ENCODE measurements at places on chromosomes 5 and 9.

DNA sequence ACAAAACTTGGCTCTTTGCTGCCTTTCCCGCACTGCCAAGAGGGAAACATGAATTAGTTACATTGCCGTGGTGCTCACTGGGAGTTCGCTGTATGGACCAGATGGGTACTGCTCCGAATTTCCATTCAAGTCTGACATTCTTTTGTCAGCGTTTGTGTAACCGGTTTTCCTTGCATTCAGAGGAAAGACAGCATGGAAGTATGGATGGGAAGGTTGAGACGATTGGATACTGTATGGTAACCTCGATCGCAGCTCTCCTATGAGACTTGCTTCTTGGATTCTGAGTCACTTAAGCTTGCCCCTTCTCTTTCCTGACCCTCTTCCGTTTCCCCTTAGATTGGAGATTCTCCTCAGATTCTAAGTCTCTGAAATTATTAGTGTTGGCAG, 625 bp upstream of the UBLCP1 start:
- peaks cover 45% of the 10 kb centered on the region for H3K4me1 ChIP-seq
- H3K36me3 ChIP-seq = peaks cover 26% of the 10 kb centered on the region
- H3K27me3 ChIP-seq = no peaks in the 10 kb centered on the region
- DNase-seq = peak; percentile 21

DNA sequence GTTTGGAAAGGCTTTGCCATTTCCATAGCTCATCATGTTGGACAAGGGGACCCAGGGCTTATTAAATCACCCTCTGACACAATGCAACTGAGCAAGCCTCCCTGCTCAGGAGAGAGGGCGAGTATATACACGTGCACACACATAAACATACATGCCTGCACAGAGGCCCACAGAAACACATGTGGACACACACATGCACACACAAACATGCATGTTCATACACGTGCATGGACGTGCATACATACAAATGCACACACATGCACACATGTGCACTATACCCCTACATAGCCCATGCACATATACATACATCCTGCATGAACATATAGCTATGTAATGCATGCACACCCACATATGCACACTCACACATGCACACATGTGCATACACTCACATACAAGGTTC, 99.5 kb upstream of the ALDH1B1 start:
- no peaks in the 10 kb centered on the region for H3K4me1 ChIP-seq
- DNase-seq = no peak
- no peaks in the 10 kb centered on the region for H3K27me3 ChIP-seq
- no peak overlapping the region for H3K27ac ChIP-seq
- H3K36me3 ChIP-seq = no peaks in the 10 kb centered on the region

DNA sequence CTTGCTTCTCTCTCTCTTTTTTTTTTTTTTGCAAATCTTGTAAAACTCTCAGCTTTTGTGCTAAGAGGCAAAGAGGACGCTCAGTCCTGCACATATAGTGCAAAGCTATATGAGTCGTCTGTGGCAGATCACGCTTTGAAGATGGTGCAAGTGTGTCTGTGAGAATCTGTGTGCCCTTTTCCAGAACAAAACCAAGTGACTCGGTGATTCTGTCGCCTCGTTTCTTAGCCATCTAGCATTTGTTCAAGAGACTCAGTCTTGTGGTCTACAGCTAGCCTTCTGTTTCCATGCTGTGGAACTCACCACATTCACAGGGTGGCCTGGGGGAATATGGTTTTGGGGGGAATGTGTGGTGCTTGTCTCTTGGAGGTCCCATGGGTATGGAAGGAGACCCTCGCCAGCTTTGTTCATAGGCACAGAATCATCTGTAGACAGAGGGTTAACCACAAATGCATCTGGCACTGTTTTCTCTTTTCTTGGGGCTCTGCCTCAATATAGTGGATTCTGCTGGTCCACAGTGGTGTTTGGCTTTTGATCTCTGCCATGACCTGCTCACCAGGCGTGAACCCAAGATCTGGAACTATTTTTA, 82.1 kb downstream of the C9orf152 start:
- H3K36me3 ChIP-seq = no peaks in the 10 kb centered on the region
- H3K4me1 ChIP-seq = peaks cover 21% of the 10 kb centered on the region

DNA sequence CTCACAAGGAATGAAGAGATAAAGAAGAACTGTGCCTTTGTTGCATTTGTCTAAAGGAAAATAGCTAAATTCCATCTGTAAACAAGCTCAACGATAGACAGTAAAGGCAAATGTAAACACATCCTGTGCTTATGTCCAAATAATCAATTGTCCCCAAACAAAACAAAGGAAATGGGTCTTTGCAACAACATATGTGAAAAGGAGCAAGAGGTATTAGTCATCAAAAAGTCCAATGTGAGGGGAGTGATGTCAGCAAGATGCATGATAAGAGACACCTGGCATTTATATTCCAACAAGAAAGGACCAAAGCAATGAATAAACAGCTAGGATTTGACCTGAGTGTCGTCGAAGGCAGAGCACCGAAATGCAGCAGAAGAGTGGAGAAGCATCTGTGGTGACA, 209.1 kb downstream of the ASTN2 start:
- H3K4me3 ChIP-seq = no peak overlapping the region
- H3K27me3 ChIP-seq = peaks cover 4% of the 10 kb centered on the region
- H3K36me3 ChIP-seq = no peaks in the 10 kb centered on the region
- H3K4me1 ChIP-seq = no peaks in the 10 kb centered on the region
- H3K27ac ChIP-seq = no peak overlapping the region
- DNase-seq = no peak

GRCh38 chr5:1654786-1655495, 131.2 kb upstream of the LPCAT1 start:
- DNase-seq = no peak
- H3K36me3 ChIP-seq = no peaks in the 10 kb centered on the region
- H3K27me3 ChIP-seq = peaks cover 32% of the 10 kb centered on the region
- no peak overlapping the region for H3K4me3 ChIP-seq
- H3K4me1 ChIP-seq = peaks cover 3% of the 10 kb centered on the region
- H3K27ac ChIP-seq = no peak overlapping the region

DNA sequence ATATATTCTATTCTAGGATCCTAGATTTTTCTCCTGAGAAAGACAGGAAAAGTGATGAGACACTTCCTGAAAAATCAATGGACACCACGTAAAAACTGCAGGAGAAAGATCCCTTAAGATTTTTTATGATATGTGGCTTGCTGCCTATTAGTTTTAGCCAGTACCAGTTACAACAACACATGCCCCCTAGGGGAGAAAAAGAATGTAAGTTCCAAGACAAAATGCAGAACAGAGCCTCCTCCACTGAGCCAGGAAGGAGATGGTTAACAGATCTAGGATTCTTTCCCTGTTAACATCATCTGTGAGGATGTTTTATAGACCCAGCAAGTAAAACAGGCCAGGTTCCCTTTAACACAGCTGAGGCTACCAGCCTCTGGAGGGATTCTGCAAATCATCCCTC, 574.7 kb downstream of the TLE4 start:
- H3K4me3 ChIP-seq = no peak overlapping the region
- no peaks in the 10 kb centered on the region for H3K4me1 ChIP-seq
- H3K36me3 ChIP-seq = no peaks in the 10 kb centered on the region
- no peak overlapping the region for H3K27ac ChIP-seq
- DNase-seq = no peak
- H3K27me3 ChIP-seq = peaks cover 2% of the 10 kb centered on the region

- H3K27ac ChIP-seq = no peak overlapping the region
- no peak for DNase-seq
- H3K4me1 ChIP-seq = peaks cover 18% of the 10 kb centered on the region
Measured at GRCh38 chr9:94657021-94657725, 17.9 kb upstream of the FBP1 start.

GRCh38 chr9:97779608-97780007, 73.4 kb upstream of the FOXE1 start:
- H3K4me3 ChIP-seq = no peak overlapping the region
- peaks cover 4% of the 10 kb centered on the region for H3K36me3 ChIP-seq
- no peak for DNase-seq
- H3K4me1 ChIP-seq = no peaks in the 10 kb centered on the region
- no peak overlapping the region for H3K27ac ChIP-seq

- no peaks in the 10 kb centered on the region for H3K27me3 ChIP-seq
- H3K27ac ChIP-seq = peak overlapping the region; percentile 74
- peaks cover 14% of the 10 kb centered on the region for H3K4me1 ChIP-seq
- no peak for DNase-seq
- H3K4me3 ChIP-seq = peak overlapping the region; percentile 73
- H3K36me3 ChIP-seq = peaks cover 10% of the 10 kb centered on the region
Measured at GRCh38 chr9:136119061-136119882, 597 bp upstream of the TMEM250 start.

DNA sequence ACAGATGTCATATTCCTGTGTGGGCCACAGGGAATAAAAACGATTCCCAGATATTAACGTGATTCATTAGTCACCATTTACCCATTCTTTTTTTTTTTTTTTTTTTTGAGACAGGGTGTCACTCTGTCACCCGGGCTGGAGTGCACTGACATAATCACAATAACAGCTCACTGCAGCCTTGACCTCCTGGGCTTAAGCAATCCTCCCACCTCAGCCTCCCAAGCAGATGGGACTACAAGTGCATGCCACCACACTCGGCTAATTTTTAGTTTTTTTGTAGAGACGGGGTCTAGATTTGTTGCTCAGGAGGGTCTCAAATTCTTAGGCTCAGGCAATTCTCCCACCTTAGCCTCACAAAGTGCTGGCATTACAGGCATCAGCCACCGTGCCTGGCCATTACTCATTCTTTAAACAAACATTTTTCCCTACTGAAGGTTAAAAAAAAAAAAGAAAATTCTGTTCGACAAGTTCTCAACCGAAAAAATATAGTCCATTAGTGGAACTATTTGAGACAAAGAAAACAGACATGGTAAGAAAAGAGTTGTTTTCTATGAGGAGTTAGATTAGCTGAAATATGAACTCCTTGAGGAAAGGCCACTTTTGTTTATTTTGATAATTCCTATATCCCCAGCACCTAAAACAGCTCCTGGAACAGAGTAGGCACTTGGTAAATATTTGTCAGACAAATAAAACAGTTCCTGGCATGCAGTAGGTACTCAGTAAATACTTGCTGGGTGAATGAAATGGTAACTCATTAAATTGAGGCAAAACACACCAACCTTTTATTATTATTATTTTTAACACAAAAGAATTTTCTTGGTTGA, 32.1 kb upstream of the PDCL start:
- H3K36me3 ChIP-seq = peaks cover 40% of the 10 kb centered on the region
- H3K27ac ChIP-seq = no peak overlapping the region
- peaks cover 2% of the 10 kb centered on the region for H3K4me1 ChIP-seq

GRCh38 chr5:40976041-40976440, 66.7 kb downstream of the C7 start:
- no peak overlapping the region for H3K4me3 ChIP-seq
- H3K27me3 ChIP-seq = peaks cover 10% of the 10 kb centered on the region
- H3K4me1 ChIP-seq = no peaks in the 10 kb centered on the region

DNA sequence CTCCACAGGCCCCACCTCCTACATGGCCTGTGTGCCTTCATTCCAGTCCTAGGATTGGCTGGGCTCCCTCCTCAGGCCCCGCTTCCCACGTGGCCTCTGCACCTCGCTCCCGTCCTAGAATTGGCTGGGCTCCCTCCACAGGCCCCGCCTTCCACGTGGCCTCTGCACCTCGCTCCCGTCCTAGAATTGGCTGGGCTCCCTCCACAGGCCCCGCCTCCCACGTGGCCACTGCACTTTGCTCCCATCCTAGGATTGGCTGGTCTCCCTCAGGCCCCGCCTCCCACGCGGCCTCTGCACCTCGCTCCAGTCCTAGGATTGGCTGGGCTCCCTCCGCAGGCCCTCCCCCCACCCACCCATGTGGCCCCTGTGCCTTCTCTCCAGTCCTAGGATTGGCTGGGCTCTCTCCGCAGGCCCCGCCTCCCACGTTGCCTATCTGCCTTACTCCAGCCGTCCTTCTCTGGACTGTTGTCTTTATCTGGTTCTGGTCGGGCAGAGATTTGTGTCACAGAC, 45.3 kb upstream of the CACNA1B start:
- no peak overlapping the region for H3K27ac ChIP-seq
- no peaks in the 10 kb centered on the region for H3K27me3 ChIP-seq
- DNase-seq = no peak
- H3K4me1 ChIP-seq = no peaks in the 10 kb centered on the region

DNA sequence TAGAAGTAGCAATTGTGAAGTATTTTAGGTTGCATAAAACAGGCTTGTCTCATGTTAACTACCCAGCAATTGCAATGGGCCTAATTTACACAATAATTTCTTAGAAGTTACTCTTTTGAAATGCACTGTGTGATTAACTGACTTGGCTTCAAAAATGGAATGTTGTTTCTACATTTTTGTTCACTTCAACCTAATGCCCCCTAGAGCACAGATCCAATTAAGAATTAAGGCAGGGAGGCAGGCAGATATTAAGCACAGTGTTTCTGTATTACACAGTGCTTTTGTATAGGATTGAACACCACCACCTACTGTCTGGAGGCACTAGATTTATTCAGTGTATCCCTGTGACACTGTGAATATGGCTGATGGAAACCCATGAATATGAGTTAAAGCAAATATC, 302.1 kb downstream of the FBXL17 start:
- DNase-seq = no peak
- H3K4me3 ChIP-seq = no peak overlapping the region
- no peaks in the 10 kb centered on the region for H3K27me3 ChIP-seq
- H3K27ac ChIP-seq = no peak overlapping the region

DNA sequence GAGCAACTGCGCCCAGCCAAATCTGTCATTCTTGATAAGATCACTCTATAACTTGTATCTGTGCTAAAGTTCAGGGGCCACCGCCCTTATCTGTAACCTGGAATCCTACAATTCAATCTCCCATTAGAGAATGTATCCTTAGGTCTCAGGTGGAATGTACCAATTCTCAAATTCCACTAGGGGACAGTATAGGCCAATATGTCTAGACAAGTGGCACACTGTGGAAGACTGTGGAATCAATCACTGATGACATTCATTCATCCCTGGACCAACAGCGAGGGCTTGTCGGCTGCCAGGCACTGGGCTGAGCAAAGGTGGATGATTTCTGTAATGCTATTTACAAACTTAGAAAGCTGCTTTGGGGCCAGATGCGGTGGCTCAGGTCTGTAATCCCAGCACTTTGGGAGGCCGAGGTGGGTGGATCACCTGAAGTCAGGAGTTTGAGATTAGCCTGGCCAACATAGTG, 28.7 kb upstream of the MEGF9 start:
- no peak overlapping the region for H3K4me3 ChIP-seq
- H3K27ac ChIP-seq = no peak overlapping the region
- H3K4me1 ChIP-seq = no peaks in the 10 kb centered on the region
- no peak for DNase-seq
- H3K27me3 ChIP-seq = no peaks in the 10 kb centered on the region

DNA sequence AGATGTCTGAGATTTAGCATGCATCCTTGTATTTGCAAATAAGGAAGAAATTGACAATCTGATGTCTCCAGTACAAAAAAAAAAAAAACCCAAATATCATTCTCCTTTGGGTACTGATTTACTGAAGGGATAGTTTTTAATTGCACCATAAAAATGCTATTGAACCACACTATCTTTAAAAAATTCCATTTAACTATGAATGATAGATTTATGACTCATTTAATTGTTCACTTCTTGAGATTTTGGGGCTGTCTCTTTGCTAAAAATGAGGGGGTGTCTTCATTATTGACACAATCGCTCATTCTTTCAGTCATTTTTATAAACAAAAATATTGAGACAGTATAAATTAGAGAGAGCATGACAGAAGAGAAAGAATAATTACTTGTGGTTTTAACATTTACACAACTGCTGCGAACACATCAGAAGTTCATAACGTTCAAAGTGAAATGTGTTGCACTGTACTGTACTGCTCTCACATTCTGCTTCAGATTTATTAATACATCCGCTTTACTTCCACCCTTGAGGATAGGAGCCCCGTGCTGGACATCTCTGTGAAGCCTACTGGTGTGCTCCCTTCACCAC, 142.3 kb downstream of the MEF2C start:
- H3K36me3 ChIP-seq = no peaks in the 10 kb centered on the region
- H3K4me1 ChIP-seq = no peaks in the 10 kb centered on the region
- H3K27ac ChIP-seq = no peak overlapping the region
- peaks cover 21% of the 10 kb centered on the region for H3K27me3 ChIP-seq
- no peak overlapping the region for H3K4me3 ChIP-seq
